Stimulated activated CD8-positive, alpha-beta memory T cell treated with anti-CD3 and anti-CD28 coated beads, Interleukin-7, amount 100 ng/mL, for 1 hour (primary cell): ENCODE measurements at places on chromosomes 7 and 10.

DNA sequence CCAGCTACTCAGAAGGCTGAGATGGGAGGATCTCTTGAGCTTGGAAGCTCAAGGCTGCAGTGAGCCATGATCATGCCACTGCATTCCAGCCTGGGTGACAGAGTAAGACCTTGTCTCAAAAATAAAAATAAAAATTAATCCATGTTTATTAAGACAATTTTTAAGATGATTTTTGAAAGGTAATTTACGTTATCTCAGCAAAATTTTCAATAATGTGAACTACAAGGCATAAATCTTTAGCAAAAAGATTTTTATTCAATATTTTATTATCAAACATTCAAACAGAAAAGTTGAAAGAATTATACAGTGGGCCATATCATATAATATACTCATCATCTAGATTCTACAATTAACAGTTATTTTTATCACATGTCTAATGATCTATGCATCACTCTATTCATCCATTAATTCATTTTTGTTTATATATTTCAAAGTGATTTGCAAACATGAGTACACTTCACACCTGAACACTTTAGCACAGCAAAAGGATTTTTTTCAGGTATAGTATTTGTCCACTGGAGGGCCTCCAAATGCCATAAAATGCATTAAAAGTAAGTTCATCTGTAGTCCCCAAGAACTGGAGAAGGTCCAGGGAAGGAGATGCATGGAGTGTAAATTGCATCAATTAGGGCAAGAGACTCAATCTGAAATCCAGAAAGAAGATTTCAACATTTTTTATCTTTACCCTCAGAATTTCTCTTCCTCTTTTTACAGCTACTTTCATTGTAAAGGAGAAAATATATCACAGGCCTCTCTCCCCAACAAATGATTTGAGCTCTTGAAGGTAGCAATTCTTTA, 38.6 kb upstream of the RSBN1L start:
- no peak for DNase-seq

- DNase-seq, result no peak
Measured at GRCh38 chr7:50273301-50273700, 31.2 kb upstream of the IKZF1 start.

- DNase-seq, result no peak
Measured at GRCh38 chr7:107924841-107925504, 34.0 kb downstream of the DLD start.

DNA sequence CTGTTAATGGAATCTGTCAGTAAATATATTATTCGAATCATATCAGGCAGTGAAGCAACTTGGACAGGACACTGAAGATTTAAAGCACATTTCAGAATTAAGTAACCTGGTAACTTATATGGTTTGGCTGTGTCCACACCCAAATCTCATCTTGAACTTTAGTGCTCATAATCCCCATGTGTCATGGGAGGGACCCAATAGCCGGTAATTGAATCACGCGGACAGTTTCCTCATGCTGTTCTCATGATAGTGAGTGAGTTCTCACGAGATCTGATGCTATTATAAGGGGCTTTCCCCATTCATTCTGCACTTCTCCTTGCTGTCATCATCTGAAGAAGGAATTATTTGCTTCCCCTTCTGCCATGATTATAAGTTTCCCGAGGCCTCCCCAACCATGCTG, 83.2 kb upstream of the COL1A2 start:
- DNase-seq, result no peak

DNA sequence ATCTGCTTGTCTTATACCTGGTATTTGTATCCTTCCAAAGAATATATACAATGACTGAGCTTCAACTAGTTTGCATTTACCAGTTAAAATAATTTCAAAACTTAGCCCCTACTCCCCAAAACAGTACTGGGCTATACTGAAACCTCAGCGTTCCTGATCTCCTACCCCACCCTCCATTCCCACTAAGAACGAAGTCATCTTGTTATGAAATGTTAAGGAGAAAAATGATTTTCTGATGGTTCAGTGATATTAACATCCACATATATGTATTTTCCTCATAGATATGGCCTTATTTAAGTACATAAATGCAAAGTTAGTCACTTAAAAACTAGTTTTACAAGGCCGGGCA, 28.9 kb upstream of the ANAPC16 start:
- DNase-seq, result no peak

DNA sequence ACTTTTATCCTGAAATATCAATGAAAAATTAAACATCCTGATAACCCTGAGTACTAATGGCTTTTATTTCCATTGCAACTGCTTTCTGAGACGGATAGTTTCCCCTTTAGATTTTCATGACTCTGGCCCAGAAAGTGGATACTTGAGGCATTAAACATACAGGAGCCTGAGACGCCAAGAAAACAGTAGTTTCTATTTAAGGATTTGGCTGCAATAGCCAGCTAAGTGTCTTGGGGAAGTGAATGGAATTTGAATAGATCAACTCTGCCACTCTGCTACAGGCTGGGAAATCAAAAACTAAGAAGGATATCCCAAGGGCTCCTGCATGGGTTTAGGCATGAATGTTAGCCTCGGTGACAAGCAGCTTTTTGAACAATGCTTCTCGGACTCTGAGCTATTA, 24.7 kb upstream of the GPAM start:
- no peak for DNase-seq

DNA sequence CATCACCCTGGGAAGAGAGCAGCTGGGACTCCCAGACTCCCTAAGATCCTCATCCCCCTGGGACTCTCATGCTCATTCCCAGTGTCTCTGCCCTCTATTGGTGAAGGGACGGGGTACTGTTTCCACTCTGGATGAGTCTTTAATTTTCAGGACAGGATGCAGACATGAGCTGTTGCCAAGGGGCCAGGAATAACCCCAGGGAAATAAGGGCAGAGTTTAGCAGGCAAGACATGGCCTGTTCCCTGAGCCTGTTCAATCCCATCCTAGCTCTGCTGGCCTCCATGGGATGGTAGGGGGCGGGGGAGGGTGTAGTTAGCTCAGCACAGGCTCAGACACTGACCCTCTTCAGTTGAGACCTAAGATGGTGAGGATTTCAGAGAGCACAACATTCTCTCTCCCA, 14.0 kb downstream of the C10orf105 start:
- no peak for DNase-seq

- DNase-seq, result no peak
Measured at GRCh38 chr7:43849047-43849446, 20.3 kb downstream of the MRPS24 start.

DNA sequence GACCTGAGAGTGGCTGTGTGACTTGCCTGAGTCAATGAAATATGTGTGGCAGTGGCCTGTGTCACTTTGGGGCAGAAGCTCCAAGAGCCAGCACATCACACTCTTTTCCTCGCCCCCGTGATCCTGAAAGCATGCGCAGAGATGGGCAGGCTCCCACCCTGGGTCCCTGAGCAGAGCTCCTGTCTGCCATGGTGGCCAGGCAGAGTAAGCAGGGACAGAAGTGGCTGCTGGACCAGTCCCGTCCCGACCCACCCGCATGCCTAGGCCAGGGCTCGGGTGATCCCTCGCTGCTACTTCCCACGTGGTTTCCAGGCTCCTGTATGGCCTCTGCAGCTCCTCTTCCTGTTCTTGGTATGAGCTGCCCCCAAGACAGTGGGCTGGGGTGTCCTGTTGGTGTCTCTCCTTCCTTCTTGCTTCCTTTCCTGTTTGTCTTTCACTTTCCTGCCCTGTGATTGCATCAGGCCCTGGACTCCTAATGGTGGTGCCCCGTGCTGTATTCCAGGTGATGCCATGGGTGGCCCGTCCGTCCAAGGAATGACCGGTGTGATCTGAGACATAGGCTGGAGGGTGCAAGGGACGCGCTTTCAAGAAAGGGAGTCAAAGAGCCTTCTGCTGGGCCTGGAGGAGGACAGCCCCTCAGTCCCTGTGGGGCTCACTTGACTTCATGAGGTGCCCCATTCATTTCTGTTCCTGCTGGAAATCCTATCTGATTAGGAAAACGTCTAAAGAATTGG, 71.4 kb upstream of the SHH start:
- no peak for DNase-seq

DNA sequence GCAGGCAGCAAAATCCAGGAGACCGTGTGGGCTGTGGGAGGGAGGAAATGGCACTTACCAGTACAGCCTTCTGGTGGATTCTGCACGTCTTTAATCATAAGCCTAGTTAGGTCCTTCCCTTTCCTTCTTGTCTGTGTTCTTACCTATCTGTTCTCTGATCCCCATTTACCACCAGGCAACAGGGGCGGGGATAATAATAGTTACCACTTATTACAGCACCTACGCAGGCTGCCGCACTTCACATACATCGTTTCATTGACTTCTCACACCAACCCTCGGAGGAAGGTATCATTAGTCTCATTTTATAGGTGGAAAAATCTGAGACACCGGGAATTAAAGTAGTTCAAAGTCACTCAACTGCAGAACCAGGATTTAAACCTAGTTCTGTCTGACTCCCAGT, 4.5 kb upstream of the EPHA1 start:
- DNase-seq, result no peak

GRCh38 chr7:116443101-116443523, 56.4 kb upstream of the CAV2 start:
- no peak for DNase-seq

GRCh38 chr7:82036146-82036886, 266.5 kb upstream of the HGF start:
- DNase-seq, result no peak

DNA sequence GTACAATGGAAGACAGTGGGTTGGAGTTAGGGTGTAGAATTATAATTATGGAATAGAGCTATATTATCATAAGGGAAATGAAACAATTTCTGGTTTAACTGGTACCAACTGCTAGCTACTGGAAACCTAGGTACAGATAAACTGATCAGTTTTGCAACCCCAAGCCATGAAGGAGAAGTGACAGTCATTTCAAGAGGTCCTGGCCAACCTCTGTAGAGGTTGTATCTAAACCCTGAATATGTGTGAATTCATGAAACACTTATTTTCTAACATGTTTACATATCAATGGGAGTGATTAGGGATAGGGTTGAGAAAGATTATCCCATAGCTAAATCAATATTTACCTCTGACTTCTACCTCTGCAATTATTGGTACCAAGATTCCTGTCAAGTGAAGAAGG, 29.9 kb upstream of the CC2D2B start:
- no peak for DNase-seq
